ENCODE measurements at places on chromosomes 6 and 20.

- no peak for DNase-seq
Measured at GRCh38 chr6:133683308-133683580, 205.7 kb upstream of the TCF21 start.

GRCh38 chr6:54578261-54578660 is 268.3 kb upstream of the FAM83B start:
- no peak for DNase-seq

DNA sequence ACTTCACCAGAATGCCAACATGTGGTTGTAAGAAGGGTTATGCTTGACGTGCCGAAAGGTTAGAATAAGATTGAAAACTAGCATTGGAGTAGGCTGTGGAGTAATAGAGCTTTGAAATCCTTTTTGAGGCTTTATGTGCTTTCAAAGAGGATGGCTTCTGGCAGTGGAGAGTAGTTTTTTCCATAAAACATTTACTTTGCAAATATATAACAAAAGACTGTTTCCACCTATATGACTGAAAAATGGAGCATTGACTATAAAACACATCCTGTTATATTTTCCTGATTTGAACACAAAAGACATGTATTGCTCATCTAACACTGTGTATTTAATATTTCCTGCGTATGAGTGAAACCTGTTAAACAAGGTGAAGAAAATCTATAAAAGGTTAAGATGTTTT is 38.8 kb downstream of the ZFAND3 start:
- no peak for DNase-seq

DNA sequence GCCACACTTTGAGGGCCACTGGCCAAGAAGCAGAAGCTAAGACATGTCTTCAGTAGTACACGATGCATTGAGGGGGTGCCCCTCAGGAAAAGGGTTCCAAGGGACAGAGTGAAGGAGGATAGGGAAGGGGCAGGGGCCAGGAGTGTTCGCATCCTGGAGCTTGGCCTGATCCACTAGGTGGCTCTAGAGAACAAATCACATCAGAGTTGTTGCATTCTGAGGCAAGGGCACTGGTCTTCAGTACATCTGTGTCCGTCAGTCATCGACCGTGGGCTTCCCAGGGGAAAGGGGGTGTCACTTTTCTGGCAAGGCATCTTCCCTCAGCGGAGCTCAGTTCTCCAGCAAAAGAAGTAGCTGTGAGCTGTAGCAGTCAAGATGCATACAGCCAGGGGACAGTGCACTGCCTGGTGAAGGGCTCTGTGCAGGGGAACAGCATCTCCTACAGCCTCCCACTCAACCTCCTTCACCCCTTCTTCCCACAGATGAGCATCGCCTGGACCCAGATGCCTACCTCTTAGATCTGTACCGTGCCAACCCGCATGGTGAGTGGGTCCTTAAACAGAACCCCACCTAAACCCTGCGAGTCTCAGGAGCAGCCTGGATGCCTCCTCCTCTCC is 47.8 kb downstream of the ARHGAP40 start:
- no peak for DNase-seq

DNA sequence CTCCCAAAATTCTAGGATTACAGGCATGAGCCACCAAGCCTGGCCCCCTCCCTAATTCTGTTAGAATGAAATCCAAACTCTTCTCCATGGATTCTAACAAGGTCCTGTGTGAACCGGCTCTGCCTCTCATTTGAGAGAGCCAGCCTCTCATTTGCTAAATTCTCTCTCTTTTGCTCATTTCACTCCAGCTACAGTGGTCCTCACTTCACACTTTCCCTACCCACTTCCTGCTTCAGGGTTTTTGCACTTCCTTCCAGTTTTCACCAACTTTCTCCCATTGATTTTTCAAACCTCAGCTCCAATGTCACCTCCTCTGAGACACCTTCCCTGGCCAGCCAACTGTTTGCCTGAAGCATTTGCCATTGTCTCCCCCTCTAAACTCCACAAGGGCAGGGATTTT is 5.1 kb downstream of the COX4I2 start:
- no peak for DNase-seq

GRCh38 chr6:41288030-41288753 is 1.7 kb upstream of the TREM1 start:
- DNase-seq = no peak

GRCh38 chr20:44838521-44838920 is 28.2 kb upstream of the RIMS4 start:
- no peak for DNase-seq

- no peak for DNase-seq
Measured at GRCh38 chr20:41142919-41143318, 5.6 kb downstream of the PLCG1 start.

- no peak for DNase-seq
Measured at GRCh38 chr6:107547451-107547840, 57.5 kb downstream of the SOBP start.

- no peak for DNase-seq
Measured at GRCh38 chr6:99318566-99318965, 30.9 kb downstream of the FAXC start.

GRCh38 chr6:12276930-12277315 is 13.2 kb upstream of the EDN1 start:
- no peak for DNase-seq

- no peak for DNase-seq
Measured at GRCh38 chr6:46305833-46306232, 135.1 kb upstream of the ENPP5 start.

GRCh38 chr6:21594416-21595281 is 1.1 kb downstream of the SOX4 start:
- no peak for DNase-seq

DNA sequence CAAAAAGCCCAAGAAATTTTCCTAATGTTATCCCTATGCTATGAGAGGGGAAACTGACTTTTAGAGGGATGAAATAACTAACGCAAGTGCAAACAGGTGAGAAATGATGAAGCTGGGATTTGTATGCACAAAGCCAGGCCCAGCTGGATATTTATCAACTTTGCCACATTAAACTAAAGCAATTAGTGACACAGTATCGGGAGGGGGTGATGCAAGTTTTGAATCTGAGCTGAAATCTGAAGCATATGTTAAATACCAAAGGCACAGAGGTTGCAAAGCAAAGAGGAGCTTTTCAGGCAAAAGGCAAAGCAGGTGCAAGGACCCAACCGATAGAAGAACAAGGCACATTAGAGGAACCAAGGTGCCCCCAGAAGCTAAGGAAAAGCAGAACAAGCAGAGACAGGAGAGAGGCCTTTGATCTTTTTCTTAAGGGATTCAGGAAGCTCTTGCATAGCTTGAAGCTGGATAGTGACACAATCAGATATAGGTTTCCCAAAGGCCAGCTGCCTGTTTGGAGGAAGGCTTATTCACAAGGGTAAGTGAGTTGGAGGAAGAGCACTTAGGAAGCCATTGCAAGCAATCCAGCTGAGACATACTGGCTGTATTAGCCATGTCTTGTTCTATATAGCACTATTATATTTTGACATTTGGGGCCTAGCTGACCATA is 207.5 kb downstream of the HIVEP2 start:
- no peak for DNase-seq

- no peak for DNase-seq
Measured at GRCh38 chr6:88698661-88699060, 264.8 kb downstream of the RNGTT start.

GRCh38 chr20:31500527-31500926 is 13.7 kb upstream of the HM13 start:
- DNase-seq = no peak

DNA sequence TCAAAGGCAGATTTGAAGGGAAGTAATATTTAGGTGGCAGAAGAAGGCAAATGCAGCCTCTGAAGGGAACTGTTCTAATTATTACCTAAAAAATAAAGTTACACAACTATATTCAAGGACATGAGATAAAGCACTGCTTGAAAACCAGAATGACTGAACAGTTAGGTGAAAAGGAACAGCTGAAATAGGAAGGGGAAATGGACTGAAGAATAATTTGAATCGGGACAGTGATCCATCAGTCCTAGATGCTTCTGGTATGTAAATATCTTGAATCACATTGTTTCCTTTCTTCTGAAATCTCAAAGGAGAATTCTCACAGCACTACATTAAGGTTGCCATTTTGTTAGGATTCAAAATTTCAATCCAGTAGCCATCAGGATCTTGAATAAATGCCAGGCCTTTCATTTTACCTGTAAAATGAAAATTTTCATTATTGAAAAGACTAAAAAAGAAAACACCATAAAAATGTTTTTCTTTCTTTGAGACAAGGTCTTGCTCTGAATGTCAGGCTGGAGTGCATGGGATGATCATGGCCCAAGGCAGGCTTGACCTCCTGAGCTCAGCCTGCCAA is 25.9 kb downstream of the GLO1 start:
- no peak for DNase-seq

DNA sequence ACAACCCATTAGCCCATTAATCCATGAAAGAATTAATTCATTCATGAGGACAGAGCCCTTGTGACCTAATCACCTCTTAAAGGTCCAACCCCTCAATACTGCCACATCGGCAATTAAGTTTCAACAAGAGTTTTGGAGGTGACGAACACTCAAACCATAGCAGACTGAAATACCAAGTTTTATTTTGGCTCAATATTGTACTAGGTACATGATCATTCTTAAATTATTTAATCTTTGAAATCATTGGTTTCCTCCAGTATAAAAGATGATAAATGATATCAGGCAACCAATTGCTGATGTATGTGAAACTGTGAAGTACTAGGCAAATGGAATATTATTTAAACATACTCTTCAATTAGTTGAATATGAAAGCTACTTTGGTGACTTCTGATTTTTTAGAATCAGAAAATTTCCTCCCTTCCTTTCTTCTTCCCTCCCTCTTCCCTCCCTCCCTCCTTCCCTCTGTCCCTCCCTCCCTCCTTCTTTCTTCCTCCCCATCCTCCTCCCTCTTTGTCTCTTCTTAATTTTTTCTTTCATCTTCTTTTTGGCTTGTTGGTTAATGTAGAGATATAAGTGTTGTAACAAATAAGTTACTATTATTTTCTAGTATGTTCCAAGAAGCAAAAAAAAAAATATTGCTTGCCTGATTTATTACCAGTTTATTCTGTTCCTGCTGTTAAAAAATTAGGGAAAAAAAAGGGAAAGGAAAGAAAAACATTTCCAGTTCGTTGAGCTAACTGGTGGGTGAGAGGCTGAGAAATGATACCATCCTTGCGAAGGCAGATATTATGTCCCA is 233.9 kb upstream of the ZNF217 start:
- DNase-seq = no peak

GRCh38 chr20:20740541-20740940 is 28.1 kb upstream of the RALGAPA2 start:
- DNase-seq = no peak

DNA sequence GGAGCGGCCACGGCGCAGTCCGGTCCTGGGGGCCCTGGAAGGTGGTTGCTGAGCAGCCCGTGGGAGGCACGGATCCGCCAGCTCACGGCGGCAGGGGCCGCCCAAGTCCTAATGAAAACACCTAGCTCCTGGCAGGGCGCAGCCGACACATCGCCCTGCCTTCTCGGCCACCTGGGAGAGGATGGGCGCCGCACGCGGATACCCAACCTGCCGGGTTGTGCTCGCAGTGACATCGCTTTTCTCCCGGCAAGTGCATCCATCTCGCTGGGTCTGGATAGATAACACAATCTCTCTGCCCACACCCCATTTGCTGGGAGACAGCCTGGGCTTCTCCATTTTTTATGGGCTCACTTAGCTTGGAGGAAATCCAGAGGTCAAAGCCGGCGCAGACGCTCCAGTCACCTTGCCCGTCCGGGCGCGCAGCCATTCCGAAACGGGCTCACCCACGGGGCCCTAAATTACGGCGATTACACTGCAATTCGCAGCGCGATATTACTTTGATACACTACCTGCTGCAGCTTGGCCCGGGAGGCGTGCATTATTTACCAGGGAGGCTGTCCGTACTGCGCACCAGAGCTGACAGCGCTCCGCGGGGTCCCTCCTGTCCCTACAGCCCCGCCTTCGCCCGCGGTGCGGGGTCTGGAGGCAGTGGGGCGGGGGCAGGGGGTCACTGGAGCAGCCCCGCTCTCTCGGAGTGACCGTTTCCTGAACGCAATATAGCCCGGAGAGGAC is 36.2 kb upstream of the CCDC167 start:
- no peak for DNase-seq

GRCh38 chr6:112408522-112408921 is 61.4 kb downstream of the RFPL4B start:
- DNase-seq = no peak

DNA sequence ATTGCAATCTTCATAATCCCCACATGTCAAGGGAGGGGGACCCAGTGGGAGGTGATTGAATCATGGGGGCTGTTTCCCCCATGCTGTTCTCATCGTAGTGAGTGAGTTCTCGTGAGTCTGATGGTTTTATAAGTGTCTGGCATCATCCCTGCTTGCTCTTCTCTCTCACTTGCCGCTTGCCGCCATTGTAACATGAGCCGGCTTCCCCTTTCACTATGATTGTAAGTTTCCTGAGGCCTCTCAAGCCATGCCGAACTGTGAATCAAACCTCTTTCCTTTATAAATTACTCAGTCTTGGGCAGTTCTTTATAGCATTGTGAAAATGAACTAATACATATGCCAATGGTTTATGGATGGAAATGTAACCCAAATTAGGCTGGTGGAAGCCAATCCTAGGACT is 109.4 kb upstream of the AKAP12 start:
- DNase-seq = no peak

DNA sequence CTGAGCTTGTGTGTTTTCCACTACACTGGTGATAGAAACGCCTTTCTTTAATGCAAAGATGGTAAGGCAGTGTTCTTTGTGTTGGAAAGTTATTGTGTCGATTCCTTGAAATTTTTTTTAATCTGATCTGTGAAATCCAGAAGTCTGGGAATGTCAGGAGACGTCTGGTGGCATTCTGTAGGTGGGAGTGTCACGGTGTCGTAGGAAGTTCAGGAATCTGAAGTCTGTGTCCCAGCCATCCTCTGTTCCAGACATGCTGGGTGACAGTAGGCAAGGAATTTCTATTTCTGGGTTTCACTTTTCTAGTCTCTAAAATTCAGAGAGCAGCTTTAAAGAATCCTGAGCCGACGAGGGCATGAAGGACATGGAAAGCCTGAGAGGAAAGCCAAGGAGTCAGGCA is 223.8 kb downstream of the ZNF217 start:
- DNase-seq = no peak

GRCh38 chr6:141510803-141511202 is 621.9 kb upstream of the GJE1 start:
- no peak for DNase-seq

DNA sequence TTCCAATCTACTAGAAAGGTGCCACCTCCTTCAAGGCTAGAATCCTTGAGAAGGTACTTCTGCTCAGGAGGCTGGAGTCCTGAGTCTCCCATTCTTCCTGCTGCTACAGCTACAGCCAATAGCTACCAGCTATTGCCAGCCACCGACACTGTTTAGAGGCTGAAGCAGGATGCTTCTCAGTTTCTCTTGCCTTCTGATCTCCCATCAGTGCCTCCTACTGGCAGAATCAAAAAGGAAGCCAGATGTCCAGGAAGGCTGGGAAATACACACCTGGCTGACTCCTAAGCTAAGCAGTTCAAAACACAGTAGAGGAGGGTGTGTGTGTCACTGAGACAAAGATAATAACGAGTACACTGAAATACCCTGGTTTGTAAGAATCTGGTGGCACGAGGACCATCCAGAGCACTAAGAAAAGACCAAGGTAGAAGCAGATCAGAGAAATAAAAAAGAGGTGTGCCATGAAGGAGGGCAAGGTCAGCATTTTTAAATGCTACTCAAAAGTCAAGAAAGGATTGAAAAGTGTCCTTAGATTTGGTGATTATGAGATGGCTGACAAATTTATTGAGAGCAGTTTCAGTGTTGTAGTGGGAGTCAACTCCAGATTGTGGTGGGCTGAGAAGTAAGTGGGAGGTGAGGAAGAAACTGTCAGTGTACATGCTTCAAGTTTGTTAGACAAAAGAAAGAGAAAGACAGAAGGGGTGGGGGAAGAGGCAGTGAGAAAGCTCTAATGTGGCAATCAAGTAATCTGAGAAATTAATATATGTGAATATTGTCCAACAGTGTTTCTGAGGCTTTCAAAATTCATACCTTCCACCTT is 2.3 kb upstream of the HLA-DMA start:
- no peak for DNase-seq
